Stimulated activated CD8-positive, alpha-beta memory T cell treated with anti-CD3 and anti-CD28 coated beads, Interleukin-4, amount 100 ng/mL, for 1 hour (primary cell): ENCODE measurements at places on chromosomes 5 and 9.

GRCh38 chr5:39132128-39132447 is 57.9 kb upstream of the RICTOR start:
- DNase-seq: no peak

DNA sequence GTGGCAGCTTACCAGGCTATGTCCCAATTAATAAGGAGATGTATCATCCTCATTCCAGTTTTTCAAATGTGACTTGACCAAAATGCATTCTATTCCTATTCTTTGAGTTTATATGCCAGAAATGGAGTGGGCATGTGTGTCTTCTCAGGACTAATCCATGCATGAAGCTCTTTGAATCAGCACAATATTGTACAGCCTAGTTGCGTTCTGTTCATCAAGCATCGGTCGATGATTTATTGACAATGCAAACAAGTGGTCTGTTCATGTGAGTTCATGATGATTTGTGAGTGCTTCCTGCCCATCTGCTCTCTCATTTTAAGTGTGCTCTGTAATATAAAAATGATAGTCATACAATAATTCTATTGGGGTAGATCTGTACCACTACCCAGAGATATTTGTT is 48.3 kb downstream of the PALM2AKAP2 start:
- no peak for DNase-seq

DNA sequence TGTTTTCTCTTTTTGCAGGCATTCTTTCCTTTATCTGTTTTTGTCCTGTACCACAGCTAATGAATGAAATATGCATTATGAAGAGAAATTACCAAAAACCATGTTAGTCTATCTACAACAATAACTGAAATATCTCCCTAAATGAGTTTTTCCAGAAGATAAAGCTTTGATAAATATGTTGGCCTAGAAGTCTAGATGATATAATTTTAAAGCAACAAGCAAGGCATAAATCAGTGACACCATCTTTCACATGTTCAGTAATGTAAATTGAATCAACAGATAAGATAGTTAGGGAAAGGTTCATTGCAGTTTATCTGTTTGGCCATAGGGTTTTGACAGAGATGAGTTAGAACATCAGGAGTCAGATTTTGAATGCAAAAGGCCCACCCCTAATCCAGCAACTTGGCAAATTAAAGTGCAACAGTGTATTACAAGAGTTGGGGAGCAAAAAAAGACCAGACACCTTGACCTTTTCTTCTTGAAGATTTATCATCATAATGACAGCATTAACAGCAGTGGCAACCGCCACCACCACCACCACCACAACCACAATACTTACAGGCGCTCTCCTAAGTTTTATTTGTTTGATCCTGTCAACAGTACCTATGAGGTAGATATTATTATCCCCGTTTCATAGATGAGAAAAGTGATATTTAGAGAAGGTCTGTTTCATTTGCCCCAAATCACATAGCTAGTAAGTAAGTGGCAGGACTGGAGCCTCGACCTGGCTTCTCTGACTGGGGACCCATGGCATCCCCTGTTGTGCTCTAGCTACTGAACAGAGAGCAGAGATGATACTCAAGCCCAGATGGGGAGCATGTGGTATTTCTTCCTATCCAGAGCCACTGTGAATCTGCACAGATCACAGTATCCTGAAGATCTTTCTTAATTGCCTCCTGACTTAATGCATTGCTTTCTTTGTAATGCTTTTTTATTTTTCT is 122.8 kb upstream of the DHFR start:
- no peak for DNase-seq

GRCh38 chr5:98989727-98990126 is 60.9 kb upstream of the CHD1 start:
- no peak for DNase-seq

GRCh38 chr9:112747094-112747493 is 3.5 kb upstream of the SNX30 start:
- DNase-seq: no peak

DNA sequence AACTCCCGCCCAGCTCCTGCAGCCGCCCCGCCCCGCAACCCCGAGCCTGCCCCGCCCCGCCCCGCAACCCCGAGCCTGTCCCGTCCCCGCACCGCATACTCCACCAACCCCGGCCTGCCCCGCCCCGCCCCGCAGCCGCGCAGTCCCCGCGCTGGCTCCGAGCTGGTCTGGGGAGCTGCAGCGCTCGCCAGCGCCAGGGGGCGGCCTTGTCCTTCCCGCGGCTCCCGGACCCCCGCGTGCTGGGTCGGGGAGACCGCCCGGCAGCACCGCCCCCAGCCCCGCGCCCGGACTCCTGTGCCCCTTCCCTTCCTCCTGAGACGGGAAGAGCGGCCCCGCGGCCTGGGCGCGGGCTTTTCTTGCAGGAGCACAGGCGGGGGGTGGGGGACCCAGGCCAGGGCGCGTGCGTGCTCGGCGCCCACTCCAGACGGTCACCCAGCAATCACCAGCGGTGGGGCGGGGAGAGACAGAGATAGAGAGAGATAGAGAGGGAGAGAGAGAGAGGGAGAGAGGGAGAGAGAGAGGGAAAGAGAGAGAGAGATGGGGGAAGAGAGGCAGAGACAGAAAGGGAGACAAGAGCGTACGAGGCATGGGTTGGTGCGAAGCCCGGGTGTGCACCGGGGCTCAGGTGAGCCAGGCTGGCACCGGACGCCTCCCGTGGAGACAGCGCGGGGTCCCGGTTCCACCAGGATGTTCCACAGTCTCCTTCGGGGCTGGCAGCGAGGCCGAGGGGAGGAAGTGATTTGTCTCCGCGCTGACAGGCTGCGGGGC is 14.7 kb upstream of the TMEM250 start:
- DNase-seq: no peak

- DNase-seq: no peak
Observed at GRCh38 chr5:40518485-40518917, 161.2 kb upstream of the PTGER4 start.

GRCh38 chr5:173757403-173758209 is 130.5 kb upstream of the CPEB4 start:
- DNase-seq: no peak

- no peak for DNase-seq
Observed at GRCh38 chr5:67195406-67196275, 958 bp downstream of the CD180 start.

- DNase-seq: no peak
Observed at GRCh38 chr5:176167800-176168199, 70.4 kb upstream of the SIMC1 start.

DNA sequence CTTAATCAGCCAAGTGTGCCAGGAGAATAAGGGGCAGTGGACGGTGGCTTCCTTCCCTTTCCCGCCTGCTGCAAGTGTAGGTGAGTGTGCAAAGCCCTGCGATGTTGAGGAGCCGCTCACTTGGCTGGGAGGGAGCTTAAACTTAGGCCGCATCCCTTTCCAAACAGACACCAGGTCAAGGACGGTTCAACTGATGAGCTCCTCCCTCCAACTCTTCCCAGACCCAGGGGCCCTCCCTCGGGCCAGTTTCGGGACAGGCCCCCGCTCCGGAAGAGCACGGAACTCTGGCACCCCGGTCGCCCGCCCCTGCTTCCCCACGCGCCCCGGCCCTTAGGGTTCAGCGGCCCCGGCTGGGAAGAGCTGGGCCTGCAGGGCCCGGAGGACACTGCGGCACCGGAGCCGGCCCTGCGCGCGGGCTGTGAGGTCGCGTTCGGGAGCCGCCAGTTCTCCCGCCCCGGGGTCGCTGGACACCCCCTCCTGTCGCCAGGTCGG is 481 bp downstream of the MRPL36 start:
- DNase-seq: no peak

DNA sequence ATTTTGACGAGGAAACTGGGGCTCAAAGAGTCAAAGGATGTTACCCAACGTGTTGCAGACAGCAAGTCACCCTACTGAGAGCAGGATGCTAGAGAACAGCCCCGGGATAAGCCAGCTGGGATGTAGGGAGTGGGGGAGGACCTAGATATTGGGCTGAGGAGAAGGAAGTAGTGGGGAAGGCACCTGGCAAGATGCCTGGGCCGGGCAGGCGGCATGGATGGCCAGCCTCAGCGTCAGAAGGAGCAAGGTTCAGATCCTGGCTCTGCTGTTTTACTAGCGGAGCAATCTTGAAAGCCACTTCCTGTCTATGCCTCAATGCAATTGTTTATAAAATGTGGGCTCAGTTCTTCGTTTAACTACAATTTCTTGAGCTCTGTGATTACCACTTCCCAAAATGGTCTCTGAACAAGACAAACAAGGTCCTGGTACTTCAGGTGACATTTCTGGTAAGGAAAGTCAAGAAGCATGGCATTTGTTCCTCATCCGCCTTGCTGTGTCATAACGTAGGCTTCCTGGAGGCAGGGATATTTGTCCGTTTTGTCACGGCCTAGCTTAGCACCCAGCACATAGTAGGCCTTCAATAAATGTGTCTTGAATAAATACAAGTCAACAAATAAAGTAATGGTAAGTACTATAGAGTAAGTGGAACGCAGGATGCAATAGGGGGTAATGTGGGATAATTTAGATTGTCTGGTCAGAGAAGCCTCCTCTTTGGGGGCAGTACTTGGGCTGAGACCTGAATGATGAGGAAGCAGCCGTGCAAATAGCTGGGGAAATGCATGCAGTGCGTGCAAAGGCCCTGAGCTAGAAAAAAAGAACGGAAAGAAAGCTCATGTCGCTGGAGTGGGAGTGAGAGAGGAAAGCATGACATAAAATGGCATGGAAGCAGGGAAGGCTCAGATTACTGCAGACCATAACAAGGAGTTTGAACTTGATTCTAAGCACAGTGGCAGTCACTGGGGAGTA is 70.5 kb downstream of the SMIM23 start:
- no peak for DNase-seq

GRCh38 chr5:168408561-168409305 is 77.5 kb upstream of the RARS1 start:
- DNase-seq: no peak

DNA sequence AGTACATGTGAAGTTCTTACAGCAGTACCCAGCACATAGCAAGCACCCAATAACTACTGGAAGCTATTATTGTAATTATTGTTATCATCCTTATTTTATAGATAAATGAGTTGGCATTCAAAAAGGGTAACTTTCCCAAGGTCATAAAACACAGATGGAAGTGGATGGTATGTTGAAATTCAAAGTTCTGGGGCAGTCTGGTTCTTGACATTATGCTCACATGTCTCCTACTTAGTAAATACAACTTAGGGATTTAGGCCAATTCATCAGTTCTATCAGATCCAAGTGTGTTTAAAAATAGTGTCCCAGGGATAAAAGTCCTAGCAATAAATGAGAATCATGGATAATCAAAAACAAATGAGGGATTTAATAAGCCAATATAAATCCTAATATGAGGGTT is 265.2 kb downstream of the ADAMTSL1 start:
- no peak for DNase-seq

DNA sequence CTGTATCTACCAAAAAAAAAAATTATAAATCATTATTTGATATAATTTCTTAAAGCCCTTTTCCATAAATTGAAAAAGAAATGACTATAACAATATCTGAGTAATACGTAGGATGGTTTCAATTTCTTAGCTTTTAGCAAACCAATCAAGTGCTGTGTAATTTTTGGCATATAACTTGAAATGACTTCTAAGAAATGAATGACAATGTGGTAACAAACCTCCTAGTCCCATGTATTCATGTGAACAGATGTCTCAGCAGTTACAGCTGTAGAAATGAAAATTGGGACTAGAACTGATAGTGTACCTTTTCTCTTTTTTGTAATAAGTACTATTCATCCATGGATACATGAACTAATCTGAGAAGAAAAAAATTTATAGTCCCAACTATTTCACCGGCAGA is 307.0 kb downstream of the BNC2 start:
- no peak for DNase-seq

GRCh38 chr9:33124751-33125381 is 42.3 kb downstream of the B4GALT1 start:
- no peak for DNase-seq

DNA sequence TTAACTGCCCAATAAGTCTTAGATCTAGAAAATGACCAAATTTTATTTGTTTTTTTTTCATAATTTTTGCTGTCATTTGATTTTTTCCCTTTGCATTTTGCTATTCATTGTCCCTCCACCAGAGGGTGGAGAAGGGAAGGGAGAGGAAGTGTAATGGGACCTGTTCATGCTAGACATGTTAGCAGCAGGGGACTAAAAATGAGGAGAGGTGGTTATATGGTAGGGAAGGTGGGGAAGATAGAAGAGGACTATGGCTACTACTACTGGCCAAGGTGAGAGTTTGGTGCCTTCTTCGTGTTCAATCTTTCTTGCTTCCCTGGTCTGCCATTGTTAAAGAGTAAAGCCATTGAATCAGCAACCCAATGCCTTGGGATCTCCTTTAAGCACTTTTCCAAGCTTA is 6.4 kb downstream of the GRIA1 start:
- no peak for DNase-seq

- DNase-seq: no peak
Observed at GRCh38 chr5:143210576-143210975, 192.9 kb downstream of the NR3C1 start.

- no peak for DNase-seq
Observed at GRCh38 chr9:77710965-77711648, 63.0 kb upstream of the GNA14 start.

GRCh38 chr5:107461770-107462169 is 209.0 kb downstream of the EFNA5 start:
- no peak for DNase-seq

GRCh38 chr9:125890826-125891225 is 143.7 kb downstream of the PBX3 start:
- no peak for DNase-seq

- DNase-seq: no peak
Observed at GRCh38 chr9:87471746-87472145, 25.9 kb upstream of the DAPK1 start.

DNA sequence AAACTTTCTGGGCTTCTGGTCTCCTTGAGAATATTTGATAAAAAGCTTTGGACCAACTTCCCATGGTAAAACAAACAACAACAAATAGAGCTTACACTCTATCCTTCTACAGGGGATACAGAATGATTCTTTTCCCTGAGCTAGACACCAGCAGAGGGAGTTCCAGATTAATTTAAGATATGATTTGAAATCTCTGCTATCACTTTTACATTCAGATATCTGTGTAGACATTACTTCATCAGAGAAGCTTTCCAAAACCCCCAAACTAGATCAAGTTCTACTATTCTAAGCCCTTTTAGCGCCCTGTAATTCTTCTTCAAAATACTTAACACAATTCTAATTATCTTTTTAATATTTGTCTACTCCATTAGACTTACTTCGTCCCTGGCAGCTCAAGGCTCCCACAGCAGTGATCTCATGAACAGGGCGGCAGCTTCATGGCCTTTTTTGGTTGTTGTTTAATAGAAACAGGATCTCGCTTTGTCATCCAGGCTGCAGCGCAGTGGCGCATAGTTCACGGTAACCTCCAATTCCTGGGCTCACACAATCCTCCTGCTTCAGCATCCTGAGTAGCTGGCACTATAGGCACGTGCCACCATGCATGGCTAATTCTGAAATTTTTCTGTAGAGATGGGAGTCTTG is 955 bp upstream of the GALNT12 start:
- DNase-seq: no peak

DNA sequence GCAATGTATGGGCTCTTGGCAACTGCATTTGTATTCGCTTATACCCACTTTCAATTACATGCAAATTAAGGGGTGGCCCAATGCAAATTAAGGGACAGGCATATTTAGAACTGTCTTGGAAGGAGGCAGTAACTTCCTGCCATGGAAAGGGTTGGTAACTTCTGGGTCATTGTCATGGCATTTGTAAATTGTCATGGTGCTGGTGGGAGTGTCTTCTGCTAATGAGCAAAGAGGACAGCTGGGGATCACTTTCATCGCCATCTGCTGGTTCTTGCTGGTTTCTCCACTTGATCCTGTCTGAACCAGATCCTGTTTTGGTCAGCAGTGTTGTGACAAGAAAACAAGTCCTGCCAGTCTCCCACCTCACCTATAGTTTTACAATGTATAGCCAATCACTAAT is 23.3 kb upstream of the UGT3A2 start:
- no peak for DNase-seq

GRCh38 chr5:68221488-68221887 is 5.9 kb downstream of the PIK3R1 start:
- DNase-seq: no peak
